ENCODE measurements at places on chromosomes 6 and 20. TPM values are rescaled to one million over a fixed set of nuclear protein-coding genes. Genes with fewer than 3 reads are reported as not detected.

KCNG1 gene
- total RNA-seq = not detected

DNA sequence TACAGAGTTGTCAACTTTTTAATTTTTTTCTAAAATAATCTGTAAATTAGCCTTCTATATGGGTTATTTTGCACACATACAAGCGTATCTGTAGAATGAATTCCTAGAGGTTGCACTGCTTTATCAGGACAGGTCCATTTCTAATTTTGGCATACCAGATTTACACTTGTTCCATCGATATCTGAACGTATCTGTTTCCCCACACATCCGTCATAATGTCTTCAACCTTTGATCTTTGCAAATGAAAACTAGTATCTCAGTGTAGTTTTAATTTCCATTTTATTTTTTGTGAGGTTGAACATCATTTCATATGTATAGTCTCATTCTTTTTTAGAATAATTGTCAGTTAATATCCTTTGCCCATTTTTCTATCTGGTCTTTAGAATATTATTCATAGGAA, 22.7 kb downstream of the SENP6 start:
- DNase-seq = no peak

DNA sequence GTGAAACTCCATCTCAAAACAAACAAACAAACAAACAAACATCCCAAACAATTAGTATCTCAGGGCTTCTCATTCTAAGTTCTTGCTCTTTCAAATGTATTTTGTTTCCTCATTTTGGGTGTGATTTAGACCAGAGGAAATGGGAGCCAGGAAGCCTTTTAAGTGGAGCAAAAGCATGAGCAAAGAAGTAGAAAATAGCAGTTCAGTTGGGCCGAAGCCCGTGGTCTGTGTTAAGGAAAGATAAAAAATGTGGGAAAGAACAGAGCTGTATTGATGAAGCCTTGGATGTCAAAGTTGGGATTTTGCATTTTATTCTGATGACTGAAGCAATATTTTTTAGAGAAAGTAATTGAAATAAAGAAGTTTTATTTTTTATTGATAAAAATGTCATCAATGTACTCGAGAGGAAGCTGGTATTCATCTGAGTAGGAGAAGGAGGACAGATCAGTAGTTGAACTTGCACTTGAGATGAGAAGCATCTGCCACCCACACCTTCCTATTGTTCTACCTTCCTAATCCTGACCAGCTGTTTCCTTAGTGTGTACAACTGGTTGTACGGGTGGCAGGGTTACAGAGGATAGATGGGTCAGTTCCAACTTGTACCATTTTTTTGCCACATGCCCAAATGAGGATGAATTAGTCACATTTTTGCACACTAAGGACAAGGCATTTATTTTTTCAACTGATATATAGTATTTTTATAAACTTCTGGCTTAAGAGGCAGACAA, 56.1 kb downstream of the KIAA0408 start:
- DNase-seq = no peak

ETV7 gene
- total RNA-seq = 1.9 TPM

DNA sequence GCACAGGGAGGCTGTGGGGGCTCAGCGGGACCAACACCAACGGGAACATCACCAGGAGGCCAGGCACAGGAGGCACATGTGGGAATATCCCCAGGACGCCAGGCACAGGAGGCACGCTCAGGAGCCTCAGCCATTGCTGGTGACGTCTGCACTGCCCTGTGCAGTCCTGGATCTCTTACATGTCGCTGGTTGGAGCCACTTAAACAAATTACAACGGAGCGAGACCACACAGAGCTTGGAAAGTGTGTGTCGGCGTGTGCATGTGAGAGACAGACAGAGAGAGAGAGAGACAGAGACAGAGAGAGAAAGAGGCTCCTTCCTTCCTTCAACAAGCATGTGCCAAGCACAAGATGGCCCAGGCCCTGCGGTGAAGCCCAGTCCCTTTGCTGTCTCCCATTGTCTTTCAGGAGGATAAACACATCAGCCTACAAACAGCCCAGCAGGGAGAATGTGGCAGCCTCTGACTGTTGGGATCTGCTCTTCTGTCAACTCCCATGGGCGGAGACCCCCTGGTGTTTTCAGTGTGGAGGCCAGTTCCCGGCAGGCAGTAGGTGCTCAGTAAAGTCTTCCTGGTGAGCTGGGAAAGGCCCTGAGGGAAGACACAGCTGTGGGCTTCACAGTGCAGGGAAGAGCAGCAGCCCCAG, 112.7 kb upstream of the THBS2 start:
- DNase-seq = no peak

- DNase-seq = no peak
Observed at GRCh38 chr6:1715336-1715735, 105.6 kb downstream of the FOXC1 start.

- DNase-seq = no peak
Observed at GRCh38 chr6:42468273-42468672, 16.5 kb upstream of the TRERF1 start.

DNA sequence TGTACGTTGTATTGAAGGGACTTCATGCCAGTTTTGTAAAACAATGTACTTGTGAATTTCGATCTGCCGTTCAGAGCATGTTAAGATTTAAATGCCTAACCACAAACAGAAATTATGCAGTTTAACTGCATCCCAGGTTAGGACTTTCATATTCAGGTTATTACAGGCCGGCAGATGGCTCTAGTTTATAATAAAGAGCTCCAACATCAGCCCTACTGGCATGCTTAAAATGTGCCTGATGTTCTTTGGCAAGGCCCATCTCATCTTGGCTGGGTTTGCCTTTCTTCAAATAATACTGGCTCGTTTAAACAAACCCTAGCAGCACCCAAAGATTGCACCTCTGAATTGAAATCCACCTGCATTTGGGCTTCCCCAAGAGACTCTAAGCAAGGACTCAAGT, 169.3 kb upstream of the RIN2 start:
- no peak for DNase-seq

MOXD1 gene
- total RNA-seq = 0.87 TPM

- DNase-seq = no peak
Observed at GRCh38 chr6:166718516-166718915, 91.5 kb upstream of the RPS6KA2 start.

DNA sequence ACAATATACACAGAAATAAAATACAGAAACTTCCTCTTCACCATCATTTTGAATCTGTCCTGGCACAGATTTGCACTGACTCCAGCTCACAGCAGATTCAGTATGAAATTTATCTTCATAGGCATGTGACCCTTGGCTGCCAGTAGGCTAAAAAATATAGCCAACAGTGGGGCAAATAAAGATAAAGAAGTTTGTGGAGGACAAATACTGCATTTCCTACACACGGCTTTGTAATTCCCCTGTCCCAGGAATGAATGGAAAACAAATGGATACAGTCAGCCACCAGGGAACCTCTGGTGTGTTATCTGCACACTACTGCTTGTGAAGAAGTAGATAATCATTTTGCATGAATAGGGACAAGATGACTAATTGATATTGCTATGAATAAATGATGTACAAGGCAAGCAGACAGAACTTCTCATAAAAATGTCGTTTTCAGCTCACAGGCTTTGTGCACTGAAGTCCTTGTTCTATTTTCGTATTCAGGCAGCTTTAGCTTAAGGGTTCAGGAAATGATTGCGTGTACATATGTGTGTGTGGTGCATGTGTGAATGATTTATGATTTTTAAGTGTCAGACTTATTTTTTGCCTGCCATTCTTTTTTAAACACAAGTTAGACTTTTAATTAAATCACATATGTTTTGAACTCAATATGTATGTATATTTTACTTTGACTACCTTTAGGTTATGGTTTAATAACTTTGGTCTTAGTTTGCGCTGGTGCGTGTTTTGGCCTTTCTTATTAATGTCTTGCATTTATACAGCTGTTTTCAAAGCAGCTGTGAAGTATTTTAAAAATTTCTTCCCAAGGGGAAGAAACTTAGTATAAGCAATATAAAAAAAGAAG, 543.8 kb upstream of the JAG1 start:
- DNase-seq = no peak

DUSP15 gene
- total RNA-seq = 3.2 TPM

DNA sequence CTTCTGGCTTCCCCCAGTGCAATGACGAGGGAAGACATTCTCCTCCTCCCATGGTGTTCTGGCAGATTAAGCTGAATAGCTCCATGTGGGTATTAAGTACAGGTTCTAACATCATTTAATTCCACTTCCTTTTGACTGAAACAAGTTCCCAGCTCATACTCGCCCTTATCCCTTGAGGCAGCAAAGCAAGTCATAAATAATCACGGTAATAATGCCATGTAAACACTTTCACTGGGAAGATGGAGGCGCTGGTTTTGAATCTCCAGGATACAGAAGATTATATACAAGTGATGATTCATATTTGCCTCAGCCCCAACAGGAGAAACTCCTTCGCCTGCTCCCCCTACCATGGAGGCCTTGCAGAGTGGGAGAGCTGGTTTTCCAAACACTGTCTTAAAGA, 141.3 kb downstream of the PXDC1 start:
- no peak for DNase-seq

ADGB gene
- total RNA-seq = not detected

- no peak for DNase-seq
Observed at GRCh38 chr6:54619102-54619501, 227.5 kb upstream of the FAM83B start.

GRCh38 chr6:76671751-76672150, 599.3 kb upstream of the IMPG1 start:
- DNase-seq = no peak

GRCh38 chr20:29742699-29743100, 1514.8 kb upstream of the DEFB115 start:
- no peak for DNase-seq

- DNase-seq = no peak
Observed at GRCh38 chr6:161011492-161012480, 20.2 kb downstream of the MAP3K4 start.

GRCh38 chr6:150866991-150867501, 1.5 kb downstream of the MTHFD1L start:
- no peak for DNase-seq

GRCh38 chr20:57440678-57441509, 49.7 kb downstream of the RBM38 start:
- DNase-seq = no peak

GRCh38 chr6:15073883-15074465, 171.9 kb upstream of the JARID2 start:
- DNase-seq = no peak

- DNase-seq = no peak
Observed at GRCh38 chr6:145789443-145789842, 25.2 kb downstream of the FBXO30 start.

GRCh38 chr6:31822036-31822821, 5.3 kb upstream of the HSPA1B start:
- DNase-seq = no peak

CNBD2 gene
- total RNA-seq = 4.7 TPM

PBOV1 gene
- total RNA-seq = not detected

GRCh38 chr20:1212023-1212422, 8.8 kb downstream of the C20orf202 start:
- no peak for DNase-seq

TAPBP gene
- 219 TPM for total RNA-seq

GRCh38 chr6:36969240-36969691, 14.7 kb downstream of the PI16 start:
- DNase-seq = no peak

- DNase-seq = no peak
Observed at GRCh38 chr20:47493963-47494293, 7.8 kb upstream of the NCOA3 start.

CST9L gene
- not detected for total RNA-seq

- DNase-seq = peak; percentile 32
Observed at GRCh38 chr20:47620808-47621805, 119.4 kb downstream of the NCOA3 start.

RNGTT gene
- total RNA-seq = 21.4 TPM

- DNase-seq = no peak
Observed at GRCh38 chr6:125337706-125338105, 35.9 kb upstream of the HDDC2 start.

DNA sequence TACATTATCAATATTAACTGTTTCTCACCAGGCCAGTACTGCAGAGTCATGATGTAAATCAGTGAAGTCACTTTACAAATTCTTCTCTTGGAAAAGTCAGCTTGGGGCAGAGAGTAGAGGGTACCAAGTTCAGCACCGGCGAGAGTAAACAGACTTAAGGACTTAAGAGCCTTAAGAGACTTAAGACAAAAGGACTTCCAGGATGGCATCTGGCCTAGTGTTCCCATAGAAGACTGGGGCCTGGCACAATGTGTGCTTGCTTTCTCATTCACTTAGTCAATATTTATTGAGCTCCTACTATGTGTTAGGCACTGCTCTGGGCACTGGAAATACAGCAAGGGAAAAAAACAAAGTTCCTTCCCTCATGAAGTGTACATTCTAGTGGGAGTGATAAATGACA, 1.4 kb upstream of the SNPH start:
- DNase-seq = no peak

SLC17A2 gene
- not detected for total RNA-seq

DNA sequence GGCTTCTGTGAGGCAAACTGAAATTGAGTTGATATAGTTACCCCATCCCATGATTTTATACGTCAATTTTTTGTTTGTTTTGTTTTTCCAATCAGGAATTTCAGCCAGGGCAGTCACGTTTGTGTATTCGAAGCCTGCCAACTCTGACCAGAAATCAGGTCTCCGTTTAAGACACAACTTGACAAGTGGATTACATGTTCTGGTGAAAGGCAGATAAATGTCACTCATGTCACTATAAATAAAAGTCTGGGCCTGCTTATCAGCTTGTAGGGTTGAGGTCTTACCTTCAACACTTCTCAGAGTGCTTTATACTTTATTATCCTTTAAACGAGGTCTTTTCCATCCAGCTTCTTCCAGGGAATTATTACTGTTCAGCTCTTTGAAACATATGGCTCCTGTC, 8.4 kb upstream of the XRN2 start:
- no peak for DNase-seq

HSD17B8 gene
- total RNA-seq = 30.8 TPM

DNA sequence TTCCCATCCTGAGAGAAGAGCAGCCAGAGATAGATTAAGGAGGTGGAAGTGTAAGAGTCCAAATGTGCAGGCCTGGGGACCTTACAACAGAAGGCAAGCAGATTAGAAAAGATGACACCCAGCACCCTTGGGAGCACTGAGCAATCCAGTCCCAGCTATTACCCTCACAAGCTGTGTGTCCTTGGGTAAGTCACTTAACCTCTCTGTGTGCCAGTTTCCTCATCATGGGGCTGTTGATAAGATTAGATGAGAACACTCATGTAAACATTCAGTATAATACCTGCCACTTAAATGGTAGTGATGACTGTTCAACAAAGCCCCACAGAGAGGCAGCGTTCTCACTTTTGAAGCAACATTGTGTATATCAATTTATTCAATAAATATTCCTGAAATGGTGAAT, 114.8 kb upstream of the CST7 start:
- no peak for DNase-seq
